ENCODE measurements at places on chromosomes 7 and 10. TPM values are rescaled to one million over a fixed set of nuclear protein-coding genes. Genes with fewer than 3 reads are reported as not detected.

GRCh38 chr10:49079499-49079898 is 35.8 kb downstream of the VSTM4 start:
- no peaks in the 10 kb centered on the region for H3K4me1 ChIP-seq
- H3K27me3 ChIP-seq: peaks cover 3% of the 10 kb centered on the region
- no peak overlapping the region for H3K27ac ChIP-seq
- H3K36me3 ChIP-seq: no peaks in the 10 kb centered on the region

DNA sequence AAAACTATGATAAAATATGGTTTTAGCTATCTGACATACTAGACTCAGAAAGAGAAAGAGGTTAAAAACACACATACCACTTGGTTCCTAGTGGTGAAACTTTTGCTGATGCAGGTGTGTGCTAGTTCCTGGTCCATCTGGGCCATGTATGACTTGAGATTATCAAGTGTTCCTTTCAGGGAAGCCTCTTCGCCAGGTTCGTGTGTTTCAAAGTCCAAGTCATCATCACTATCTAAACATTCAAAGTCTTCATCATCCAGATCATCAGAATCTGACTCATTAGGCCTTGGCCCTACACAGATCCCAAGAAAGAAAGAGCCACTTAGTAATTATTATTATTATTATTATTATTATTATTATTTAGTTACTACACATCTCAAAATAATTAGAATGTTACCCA is 26.4 kb downstream of the NUDT13 start:
- H3K4me1 ChIP-seq: peaks cover 5% of the 10 kb centered on the region
- no peak overlapping the region for H3K27ac ChIP-seq
- H3K27me3 ChIP-seq: no peaks in the 10 kb centered on the region
- no peak overlapping the region for H3K4me3 ChIP-seq

DNA sequence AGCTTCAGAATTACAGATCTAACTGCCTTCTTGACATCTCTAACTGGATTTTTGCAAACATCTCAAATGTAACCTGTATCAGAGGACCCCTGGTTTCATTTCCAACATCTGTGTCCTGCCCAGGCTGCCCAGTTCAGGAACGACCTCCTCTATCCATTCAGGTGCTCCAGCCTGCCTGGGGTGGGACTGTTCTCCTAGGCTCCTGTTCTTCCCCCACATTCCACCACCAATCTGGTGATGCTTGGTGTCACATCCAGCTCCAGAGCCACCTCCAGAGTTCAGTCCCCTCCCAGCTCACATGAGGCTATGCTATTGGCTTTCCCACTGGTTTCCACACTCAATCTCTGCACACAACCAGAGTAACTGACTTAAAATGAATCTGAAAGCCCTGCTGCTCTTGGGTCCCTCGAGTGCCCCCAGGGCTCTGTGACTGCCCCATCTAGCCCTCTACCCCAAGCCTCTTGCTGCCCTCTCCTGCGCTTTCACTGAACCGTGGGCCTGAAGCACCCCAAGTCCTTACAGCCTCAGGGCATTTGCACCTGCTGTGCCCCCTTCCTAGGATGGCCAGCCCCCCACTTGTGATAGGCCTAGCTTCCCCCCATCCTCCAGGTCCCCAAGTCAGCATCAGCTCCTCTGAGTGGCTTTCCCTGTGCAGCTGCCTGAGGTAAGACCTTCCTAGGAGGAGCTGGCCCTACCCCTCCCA is 46.1 kb downstream of the PPIF start:
- H3K27ac ChIP-seq: no peak overlapping the region
- no peak overlapping the region for H3K4me3 ChIP-seq
- no peaks in the 10 kb centered on the region for H3K27me3 ChIP-seq
- no peaks in the 10 kb centered on the region for H3K4me1 ChIP-seq
- H3K36me3 ChIP-seq: no peaks in the 10 kb centered on the region
- no peak for DNase-seq

DNA sequence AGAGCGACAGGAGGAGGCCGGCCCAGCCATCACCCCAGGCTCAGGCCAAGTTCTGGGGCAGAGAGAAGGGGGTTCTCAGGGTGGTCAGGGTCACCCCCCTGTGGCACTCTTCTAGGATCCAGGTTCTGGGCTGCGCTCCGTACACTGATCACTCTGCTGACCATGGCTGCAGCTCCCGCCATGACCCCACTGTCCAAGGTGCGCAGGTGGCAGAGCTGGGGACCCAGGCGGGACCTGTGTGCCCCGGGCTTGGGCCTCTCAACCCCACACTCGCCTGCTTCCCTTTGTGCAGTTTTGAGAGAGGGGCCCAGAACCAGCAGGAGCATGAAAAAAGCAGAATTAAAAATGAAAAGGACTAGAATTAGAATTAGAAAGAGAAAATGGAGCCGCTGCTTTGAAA is 227.1 kb downstream of the FANK1 start:
- no peaks in the 10 kb centered on the region for H3K36me3 ChIP-seq
- no peak overlapping the region for H3K27ac ChIP-seq
- DNase-seq: no peak

DNA sequence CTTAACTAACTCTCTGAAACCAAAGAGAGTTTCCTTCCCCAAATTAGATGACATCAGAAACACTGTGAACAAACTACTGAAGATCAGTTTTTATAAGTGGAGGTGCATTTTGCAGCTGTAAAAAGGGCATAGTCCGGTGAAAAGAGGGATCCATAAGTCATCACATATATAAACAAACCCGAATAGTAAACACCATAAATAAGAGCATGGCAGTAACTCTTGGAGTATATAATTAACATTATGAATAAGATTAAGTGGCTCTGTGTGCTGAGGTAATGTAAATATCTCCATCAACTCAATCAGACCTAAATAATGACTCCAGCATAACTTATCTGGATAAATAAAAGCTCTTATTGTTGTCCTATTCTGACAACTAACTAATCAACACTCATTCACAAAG is 43.0 kb upstream of the SHTN1 start:
- no peak overlapping the region for H3K27ac ChIP-seq
- no peak for DNase-seq
- H3K27me3 ChIP-seq: no peaks in the 10 kb centered on the region
- no peaks in the 10 kb centered on the region for H3K4me1 ChIP-seq
- H3K36me3 ChIP-seq: no peaks in the 10 kb centered on the region
- H3K4me3 ChIP-seq: no peak overlapping the region

- H3K27ac ChIP-seq: no peak overlapping the region
- H3K4me3 ChIP-seq: no peak overlapping the region
- H3K4me1 ChIP-seq: no peaks in the 10 kb centered on the region
- H3K36me3 ChIP-seq: no peaks in the 10 kb centered on the region
- no peak for DNase-seq
Observed at GRCh38 chr10:75553550-75553949, 122.1 kb downstream of the LRMDA start.

The NODAL gene
- total RNA-seq: not detected

The C7orf57 gene
- total RNA-seq: not detected

Measured in A673 (cell line).